ENCODE measurements at places on chromosomes 6 and 20. TPM values are rescaled to one million over a fixed set of nuclear protein-coding genes. Genes with fewer than 3 reads are reported as not detected.

GRCh38 chr6:2655844-2656433 is 94.8 kb downstream of the MYLK4 start:
- no peak for DNase-seq

GRCh38 chr20:47016068-47016664 is 121.5 kb downstream of the EYA2 start:
- DNase-seq: no peak

- DNase-seq: no peak
These were observed 51.1 kb downstream of the RCAN2 start for GRCh38 chr6:46440141-46440540.

- DNase-seq: no peak
These were observed 91.6 kb downstream of the PRND start for GRCh38 chr20:4813076-4813862.

- DNase-seq: peak; percentile 6
These were observed 82.8 kb downstream of the FAM83B start for GRCh38 chr6:54929245-54929909.

DNA sequence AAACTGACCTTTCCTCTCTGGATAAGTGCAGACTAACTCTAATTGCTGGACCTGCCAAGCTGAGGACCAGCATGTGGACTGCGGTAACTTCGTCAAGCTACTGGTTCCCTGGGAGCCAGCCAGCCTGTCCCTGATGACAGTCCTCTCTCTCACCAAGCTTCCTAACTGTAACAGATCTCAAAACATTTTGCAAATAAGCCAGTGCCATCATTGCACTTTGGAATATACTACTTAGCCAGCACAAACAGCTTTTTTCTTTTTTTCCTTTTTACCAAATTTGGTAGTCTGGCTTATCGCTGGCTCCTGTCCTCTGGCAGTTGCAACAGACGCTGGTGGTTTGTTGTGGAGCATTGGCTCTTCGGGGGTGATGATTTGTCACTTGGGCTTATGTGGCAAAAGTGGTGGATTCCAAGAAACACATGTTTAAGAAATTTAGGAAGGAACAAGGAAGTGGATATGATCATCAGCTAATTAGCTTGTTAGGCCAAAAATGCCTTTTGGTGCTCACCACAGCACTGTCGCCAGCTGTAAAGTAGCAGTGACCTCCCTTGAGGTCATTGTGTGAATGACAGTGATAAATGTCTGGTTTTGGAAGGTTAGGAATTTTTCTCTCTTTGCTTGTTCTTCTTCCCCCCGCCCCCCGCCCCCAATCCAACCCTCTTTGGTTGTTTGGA is 171.7 kb downstream of the CLIC5 start:
- DNase-seq: no peak

DNA sequence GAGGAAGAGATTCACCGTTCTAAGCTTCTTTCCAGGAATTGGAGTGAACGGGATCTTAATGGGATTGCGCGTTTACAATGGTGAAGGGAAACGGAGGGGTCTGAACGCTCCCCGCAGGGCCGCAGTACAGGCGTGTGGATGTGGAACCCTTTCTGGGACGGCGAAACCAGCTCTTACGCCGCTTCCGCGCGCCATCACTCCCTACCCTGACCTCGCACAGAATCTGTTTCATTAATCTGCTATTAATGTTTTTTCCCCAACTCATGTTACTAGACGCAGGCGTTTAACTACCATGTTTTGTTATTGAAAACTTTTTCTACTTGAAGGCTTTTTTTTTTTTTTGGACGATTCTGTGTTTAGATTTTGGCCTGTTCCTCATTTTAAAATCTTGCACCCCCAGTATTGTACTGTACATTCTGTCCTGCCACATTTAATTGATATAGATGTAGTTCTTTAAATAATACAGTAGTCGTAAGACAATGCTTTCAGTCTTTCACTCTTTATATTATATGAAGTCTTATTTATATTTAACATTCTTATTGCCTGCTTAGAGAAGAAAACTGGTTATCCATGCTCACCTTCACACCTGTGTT is 696 bp upstream of the SUPT3H start:
- no peak for DNase-seq

DAAM2 gene
- total RNA-seq: 1.7 TPM

PRND gene
- 0.18 TPM for total RNA-seq
